ENCODE measurements at places on chromosomes 7 and 10.

- DNase-seq: peak; percentile 89
Observed at GRCh38 chr7:74094224-74095101, 10.9 kb downstream of the LIMK1 start.

GRCh38 chr10:31926765-31927564, 1.7 kb downstream of the ARHGAP12 start:
- DNase-seq: no peak

- no peak for DNase-seq
Observed at GRCh38 chr10:97138174-97138573, 47.6 kb downstream of the SLIT1 start.

GRCh38 chr10:102007796-102008195, 48.2 kb downstream of the ARMH3 start:
- DNase-seq: peak; percentile 14

GRCh38 chr7:1021366-1021765, 23.0 kb upstream of the GPR146 start:
- no peak for DNase-seq

- DNase-seq: peak; percentile 32
Observed at GRCh38 chr7:71735961-71736556, 604.1 kb downstream of the GALNT17 start.

- no peak for DNase-seq
Observed at GRCh38 chr10:124587811-124588211, 126.2 kb downstream of the LHPP start.

- DNase-seq: peak; percentile 97
Observed at GRCh38 chr10:26571655-26572054, 125.8 kb upstream of the PDSS1 start.

GRCh38 chr10:50634479-50634878, 10.7 kb upstream of the SGMS1 start:
- DNase-seq: no peak

- DNase-seq: no peak
Observed at GRCh38 chr7:107810626-107811025, 7.6 kb upstream of the SLC26A3 start.

GRCh38 chr7:21128062-21128817, 299.6 kb upstream of the SP4 start:
- no peak for DNase-seq

DNA sequence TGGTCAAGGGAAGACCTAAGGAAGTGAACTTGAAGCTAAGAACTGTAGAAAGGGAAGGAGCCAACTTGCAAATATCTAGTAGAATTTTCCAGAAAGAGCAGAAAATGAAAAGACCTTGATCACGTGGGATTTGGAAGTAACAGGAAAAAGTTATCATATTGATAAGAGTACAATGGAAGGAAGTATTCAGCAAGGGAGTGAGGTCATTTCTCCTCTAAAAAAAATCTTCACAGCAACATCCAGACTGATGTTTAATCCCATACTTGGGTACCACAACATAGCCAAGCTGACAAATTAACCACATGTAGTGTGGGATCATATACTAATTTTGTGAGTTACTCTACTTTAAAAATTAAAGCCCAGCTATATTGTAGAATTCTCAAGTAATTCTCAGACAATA, 207.0 kb upstream of the CXCL12 start:
- no peak for DNase-seq

GRCh38 chr10:32961895-32962369, 3.9 kb upstream of the ITGB1 start:
- peak; percentile 67 for DNase-seq

DNA sequence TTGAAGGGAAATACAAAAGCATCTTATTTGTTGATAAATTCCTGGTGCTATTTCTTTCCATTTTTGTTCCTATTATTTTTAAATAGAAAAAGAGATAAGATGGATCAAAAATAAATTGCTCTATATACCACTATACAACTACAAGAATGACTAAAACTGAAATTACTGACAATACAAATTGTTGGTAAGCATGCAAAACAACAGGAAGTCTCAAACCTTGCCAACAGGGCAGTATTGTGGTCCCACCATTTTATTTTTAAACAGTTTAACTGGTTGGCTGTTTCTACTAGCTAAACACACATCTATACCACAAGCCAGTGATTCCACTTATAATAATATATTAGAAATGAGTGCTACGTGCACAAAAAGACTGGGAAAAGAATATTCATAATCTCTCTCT, 213.0 kb downstream of the JAZF1 start:
- no peak for DNase-seq

- no peak for DNase-seq
Observed at GRCh38 chr7:128264477-128264876, 23.4 kb downstream of the LEP start.

DNA sequence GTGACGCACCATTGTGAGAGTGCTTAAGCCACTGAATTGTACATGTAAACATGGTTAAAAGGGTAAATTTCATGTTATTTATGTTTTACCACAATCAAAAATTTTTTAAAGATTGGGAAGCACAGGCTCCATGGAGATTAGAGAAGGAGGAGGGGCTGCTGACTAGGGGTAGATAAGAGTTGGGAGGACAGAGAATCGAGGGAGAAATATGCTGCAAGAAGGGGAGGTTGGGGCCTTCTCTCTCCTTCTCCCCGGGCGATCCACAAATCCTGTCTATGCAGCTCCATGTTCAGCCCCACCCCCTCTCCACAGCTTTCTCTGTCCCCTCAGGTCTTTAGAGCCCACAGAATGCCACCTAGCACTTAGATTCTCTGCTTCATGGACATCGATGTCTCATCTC, 12.1 kb downstream of the ZNF467 start:
- DNase-seq: no peak

DNA sequence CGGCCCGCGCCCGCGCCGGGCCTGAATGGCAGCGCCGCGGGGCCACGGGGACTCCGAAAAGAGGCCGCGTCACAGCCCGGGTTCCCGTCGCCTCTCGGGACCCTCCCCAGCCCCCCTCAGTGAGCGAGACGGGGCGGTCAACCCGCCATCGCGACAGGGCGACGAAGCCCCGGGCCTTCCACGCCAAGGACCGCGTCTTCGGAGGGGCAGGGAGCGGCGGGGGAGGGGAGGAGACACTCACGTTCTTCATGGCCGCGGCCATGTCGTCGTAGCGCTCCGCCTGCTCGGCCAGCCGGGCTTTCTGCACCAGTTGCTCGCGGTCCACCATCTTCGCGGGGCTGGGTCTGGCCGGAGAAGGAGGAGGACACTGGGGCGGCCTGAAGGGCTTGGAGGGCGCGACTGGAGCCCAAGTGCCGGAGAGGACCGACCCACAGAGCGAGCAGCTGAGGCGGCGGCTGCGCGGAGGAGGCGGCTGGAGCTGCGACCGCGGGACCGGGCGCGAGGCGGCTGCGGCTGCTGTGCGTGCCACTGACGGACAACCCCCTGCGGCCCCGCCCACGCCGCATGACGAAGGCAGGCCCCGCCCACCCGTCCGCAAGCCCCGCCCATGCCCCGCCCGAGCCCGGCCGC, at the start of gene YWHAG:
Gene YWHAG (minus strand): TSS at position 511 of the 630 bp plus-strand sequence. CDS start 183 bp downstream, at position 328.
- peak; percentile 82 for DNase-seq

DNA sequence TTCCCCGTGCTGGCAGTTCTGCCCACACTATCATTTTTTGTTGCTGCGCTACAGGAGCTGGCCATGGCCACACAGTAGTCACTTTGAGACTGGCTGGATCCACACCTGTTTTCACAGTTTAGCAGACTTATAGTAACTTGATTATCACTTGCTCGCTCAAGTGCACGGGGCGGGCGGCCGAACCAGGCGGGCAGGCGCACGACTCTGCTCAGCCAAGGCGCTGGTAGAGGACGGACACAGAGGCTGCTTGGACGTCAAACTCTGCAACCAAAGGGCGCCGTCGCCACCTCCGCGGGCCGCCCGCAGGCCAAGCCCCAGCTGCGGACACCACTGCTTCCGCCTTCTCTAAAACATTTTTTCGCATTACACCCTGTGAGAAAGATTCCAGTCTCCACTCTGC, 38.4 kb upstream of the PHYHIPL start:
- no peak for DNase-seq

GRCh38 chr7:3294432-3295100, 6.5 kb upstream of the SDK1 start:
- DNase-seq: no peak

GRCh38 chr10:72337039-72337629, 17.6 kb downstream of the DNAJB12 start:
- peak; percentile 17 for DNase-seq

DNA sequence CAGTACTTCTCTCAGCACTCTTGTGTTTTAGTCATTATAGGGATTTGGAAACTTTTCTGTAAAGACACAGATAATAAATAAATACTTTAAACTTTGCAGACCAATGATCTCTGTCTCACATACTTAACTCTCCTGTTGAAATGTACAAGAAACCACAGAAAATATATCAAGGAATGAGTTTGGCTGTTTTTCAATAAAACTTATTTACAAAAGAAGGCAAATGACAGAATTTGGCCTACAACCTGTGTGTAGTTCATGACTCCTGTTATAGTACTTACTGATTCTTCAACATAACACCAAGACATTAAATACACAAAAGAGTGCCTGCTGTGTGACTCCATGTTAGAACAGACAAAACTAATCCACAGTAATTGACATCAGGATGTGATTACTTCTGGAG, 510.0 kb upstream of the PHF14 start:
- no peak for DNase-seq

- DNase-seq: no peak
Observed at GRCh38 chr7:33861947-33862346, 43.4 kb upstream of the BMPER start.

DNA sequence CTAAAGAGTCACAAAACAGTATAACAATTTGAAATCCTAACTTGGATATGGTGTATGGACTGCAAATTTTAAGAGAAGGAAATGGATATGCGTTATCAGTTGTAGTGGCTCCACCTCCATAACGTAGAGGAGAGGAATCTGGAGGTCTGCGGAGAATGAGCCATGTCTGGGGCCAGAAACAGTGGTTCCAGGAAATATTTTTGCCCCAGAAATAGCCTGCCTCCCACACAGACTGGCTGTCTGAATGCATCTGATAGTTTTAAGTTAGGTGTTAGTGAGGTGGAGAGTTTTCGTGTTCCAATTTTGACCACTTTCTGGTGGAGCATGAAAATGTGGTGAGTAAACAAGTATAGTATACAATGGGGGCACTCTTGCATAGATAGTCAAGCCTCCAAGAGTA, 1.6 kb downstream of the PHTF2 start:
- DNase-seq: no peak

DNA sequence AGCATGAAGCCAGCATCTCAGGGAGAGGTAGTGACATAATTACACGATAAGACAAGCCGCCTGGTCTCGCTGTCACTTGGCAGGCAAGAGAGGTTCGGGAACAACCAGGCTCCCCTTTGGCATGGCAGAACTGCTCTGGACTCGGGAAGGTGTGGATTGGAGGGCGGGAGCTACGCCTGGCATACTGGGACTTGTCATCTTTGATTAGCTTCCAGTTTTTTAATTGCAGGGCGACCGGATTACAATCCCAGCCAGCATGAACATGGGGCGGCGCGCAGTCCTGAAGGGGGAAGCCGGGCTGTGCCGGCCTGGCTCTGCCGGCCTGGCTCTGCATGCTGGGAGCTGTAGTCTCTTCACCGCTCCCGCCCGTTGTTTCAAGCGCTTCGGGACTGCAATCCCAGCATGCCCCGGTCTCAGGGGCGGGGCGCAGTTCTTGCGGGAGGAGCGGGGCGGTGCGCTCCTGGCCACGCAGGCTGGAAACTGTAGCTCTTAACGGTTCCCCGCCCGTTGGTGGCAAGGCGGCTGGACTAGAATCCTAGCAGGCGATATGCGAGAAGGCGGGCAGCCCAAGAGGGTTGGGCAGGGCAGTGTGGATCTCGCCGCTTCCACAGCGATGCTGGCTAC, 45.5 kb upstream of the ZNF716 start:
- DNase-seq: no peak

GRCh38 chr7:49564379-49564714, 209.1 kb upstream of the VWC2 start:
- DNase-seq: no peak

- no peak for DNase-seq
Observed at GRCh38 chr7:44163591-44163990, 22.5 kb upstream of the MYL7 start.

DNA sequence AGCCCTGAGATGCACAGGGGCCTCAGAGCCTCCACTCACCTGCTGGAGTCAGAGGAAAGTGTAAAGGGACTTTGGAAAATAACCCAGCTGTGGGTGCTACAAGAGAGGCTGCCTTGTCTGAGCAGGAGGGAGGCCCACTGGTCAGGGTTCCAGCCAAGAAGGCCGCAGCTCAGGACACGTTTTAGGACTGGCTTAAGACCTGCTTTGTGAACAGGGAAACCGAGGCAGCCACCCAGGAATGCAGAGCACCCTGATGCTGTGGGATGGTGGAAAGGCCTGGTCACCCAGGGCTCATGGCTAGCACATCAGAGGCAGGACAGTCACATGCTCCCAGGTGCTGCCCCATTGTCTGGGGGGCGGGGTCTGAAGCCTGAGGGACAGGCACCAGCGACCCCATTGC, 38.9 kb upstream of the CHST15 start:
- DNase-seq: no peak

GRCh38 chr7:152847386-152847908, 87.9 kb downstream of the ACTR3B start:
- DNase-seq: no peak

GRCh38 chr7:44307301-44307900, 18.0 kb downstream of the CAMK2B start:
- DNase-seq: peak; percentile 50

- peak; percentile 31 for DNase-seq
Observed at GRCh38 chr7:114426824-114427223, 12.2 kb downstream of the FOXP2 start.

GRCh38 chr10:47190301-47190700, 109.7 kb upstream of the GDF10 start:
- no peak for DNase-seq

GRCh38 chr10:115164220-115164619, 71.1 kb downstream of the ATRNL1 start:
- DNase-seq: no peak

DNA sequence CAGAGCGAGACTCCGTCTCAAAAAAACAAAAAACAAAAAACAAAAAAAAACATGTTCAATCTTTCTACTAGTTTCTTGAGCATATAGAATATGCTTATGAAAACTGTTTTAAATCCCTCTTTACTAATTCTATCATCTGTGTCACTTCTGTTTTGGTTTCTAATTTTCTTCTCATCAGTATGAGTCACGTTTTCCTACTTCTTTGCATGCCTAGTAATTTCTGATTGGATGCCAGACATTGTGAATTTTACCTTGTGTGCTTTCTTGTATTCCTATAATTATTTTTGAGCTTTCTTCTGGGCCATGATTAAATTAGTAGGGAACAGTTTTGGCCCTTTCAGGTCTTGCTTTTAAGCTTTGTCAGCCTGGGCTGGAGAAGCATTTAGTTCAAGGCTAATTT, 9.9 kb downstream of the MICU1 start:
- no peak for DNase-seq

- DNase-seq: peak; percentile 43
Observed at GRCh38 chr7:34207810-34208209, 302.5 kb downstream of the BMPER start.

DNA sequence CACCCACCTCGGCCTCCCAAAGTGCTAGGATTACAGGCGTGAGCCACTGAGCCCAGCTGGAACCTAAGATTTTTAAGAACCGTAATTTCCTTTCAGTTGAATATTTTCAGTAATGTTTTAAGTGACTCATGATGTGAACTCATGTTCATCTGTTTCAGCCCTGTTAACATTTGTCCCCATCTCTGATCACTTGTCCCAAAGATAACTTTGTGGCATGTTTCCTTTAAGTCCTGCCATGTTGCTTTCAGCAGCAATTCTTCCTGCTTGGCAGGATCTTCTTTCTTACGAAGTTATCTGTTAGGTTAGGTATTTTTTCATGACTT, 19.3 kb downstream of the ZRANB1 start:
- DNase-seq: no peak

- peak; percentile 37 for DNase-seq
Observed at GRCh38 chr7:73515178-73515577, 6.9 kb downstream of the BAZ1B start.
